Gastrocnemius medialis (tissue), 4 donors: ENCODE measurements at places on chromosomes 11 and 22.

DNA sequence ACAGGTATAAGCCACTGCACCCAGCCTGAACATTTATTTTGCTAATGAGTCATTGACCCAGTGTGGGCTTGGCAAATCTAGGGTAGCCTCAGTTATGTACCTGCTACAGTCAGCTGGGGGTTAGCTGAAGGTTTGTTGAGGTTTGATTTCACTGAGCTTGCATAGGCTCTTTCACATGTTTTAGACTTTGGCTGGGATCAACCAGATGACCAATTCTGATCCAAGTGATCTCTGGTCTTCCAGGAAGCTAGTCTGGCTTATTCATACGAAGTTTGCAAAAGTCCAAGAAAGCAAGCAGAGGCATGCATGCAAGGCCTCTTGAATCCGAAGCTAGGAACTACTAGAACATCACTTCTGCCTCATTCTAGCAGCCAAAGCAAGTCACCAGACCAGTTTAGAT is 21.0 kb downstream of the SERPING1 start:
- no peak for DNase-seq

DNA sequence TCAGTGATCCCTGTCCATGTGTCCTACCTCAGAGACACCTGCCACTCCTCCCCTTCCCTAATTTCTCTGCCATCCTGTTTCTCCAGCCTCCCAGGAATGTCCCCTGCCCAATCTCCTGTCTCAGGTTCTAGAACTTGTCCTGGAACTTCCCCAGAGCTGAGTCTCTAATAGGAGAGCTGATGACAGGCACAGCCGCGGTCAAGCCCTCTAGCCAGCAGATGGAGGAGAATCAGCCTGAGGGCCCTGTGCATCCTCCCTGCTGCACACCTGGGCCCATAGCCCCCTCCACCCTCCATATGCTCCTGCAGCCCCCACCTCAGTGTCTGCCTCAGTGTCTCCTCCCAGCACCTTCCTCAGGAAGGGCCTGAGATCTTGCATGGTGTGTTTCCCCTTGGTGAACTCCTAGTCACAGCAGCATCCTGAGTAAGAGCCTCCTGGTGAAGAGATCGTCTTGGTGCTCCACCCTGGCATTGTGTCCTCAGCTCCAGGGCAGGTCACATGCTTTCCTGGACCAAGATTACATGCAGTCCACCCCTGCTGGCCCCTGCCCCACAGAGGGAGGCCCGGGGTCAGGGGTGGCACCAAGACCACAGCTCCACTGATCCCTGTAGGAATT is 43.9 kb upstream of the VPREB1 start:
- no peak for DNase-seq

- DNase-seq = no peak
These were observed 174.7 kb downstream of the TBC1D22A start for GRCh38 chr22:46937185-46937584.

DNA sequence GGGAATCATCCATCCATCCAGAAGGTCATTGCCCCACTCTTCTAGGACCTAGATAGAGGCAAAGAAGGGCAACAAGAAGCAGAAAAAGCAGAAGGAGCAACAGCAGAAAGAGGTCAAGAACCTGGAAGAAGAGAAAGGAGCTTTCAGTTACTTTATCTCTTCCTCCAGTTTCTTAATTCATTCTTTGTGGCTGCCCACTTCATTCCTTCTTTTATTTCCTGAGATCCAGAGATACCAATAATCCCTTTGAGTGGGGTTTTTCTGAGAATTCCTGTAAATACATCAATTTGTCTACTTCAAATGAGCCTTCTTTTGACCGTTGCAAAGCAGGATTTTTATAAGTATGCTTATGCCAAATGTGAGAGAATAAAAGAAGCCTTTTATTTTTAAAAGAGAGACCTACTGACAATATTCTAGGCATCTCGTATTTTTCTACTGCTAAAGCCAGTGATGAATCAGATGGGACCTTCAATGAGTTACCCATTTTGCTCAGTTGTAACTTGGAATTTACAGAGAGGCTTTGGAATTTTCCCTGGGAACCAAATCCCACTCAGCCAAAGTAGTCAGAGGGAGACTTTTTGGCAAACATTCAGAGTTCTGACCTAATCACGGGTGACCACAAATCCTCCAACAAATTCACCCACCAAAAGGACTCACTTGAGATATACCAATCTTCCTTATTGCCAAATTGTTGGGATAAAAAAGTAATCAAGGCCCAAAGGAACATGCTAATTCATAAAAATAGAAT is 54.9 kb downstream of the ZC3H12C start:
- DNase-seq = no peak

DNA sequence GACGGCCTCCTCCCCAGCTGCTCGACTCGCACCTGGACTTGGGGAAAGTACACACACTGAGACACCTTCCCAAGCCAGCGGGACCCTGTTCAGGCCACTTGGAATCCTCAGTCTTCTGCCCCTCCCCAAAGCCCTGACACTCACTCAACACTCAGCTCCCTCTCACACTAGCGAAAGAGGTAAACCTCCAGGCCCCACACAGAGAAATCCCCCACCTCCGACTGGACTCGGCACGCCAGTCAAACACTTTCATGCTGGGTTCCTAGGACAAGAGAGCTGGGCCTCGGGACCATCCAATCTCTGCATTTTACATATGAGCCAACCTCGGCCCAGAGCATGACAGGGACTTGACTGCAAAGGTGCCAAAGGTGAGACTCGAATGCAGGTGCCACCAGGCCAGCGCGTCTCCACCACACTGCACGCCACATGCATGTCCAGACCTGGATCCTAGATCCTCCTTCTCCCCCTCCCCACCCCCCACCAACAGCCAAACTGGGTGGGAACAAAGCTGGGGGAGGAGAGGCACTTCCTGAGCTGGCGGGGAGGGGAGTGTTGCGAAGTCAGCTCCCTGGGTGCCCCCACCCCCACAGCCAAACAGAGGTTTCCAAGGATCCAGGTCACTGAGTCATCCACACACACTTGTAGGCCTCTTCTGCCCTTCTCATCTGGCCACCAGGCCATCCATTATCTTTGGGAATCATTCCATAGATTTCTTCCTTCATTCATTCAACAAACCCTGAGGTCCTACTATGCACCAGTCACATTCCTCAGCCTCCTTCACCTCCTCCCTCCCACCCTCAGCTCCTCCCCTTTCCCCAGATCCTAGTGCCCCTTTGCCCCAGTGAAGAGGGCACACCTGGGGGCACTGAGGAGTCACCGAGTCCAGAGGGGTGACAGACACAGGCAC is 10.7 kb upstream of the CD5 start:
- DNase-seq = no peak

DNA sequence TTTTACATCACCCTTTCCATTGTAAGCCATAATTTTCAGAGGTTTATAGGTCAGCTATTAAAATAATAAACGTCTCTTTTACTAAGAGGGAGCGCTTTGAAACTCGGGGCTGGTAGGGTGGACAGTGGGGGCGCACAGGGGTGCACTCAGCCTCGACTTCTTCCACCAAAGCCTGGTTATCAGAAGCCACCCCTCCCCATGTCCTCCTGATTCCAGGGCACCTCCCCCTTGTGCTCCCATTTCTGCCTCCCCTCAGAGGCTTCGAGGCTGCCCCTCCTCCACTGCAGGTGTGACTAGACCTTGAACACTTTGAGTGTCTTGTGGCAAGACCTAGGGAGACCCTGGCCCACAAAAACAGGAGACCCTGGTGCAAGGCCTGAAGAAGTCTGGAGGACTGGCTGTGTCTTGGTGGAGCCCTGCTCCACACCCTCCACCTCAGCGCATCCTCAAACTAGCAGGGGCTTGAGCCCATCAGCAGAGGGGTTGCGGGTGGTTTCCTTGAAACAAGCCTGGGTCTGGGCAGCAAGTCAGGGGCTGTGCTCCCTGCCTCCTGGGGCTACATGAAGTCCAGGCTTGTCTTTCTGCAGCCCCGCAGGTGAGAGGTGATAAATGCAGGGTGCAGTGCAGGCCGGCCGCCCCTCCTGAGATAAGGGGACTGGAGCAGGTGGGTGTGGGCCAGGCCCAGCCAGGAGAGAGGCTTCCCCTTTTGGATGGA is 3.0 kb downstream of the CDKN1C start:
- no peak for DNase-seq

- no peak for DNase-seq
These were observed 35.5 kb downstream of the POLR3H start for GRCh38 chr22:41508770-41509170.

GRCh38 chr22:28402060-28402459 is 277.6 kb downstream of the TTC28 start:
- no peak for DNase-seq

- no peak for DNase-seq
These were observed 816 bp upstream of the PLEKHA7 start for GRCh38 chr11:17014833-17015626.

DNA sequence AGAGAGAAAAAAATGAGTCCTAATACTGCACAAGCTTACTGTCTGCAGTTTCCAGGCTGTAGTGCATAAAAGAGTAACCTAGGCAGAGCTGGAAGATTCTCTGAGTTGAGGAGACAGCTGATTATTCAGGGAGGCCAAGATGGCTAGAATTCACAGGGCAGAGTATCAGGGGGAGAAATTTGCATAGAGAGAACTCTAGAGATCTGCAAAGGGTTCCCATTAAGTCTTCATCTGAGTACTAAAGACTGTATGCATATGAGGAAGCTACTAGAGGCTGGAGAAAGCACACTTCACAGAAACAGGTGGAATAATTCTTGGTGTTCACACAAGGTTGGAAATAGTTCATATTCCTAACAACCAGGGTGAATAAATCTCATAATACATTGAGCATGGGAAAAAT is 66.6 kb upstream of the RRAS2 start:
- no peak for DNase-seq

- no peak for DNase-seq
These were observed 34.6 kb downstream of the FLRT1 start for GRCh38 chr11:64070314-64070681.

DNA sequence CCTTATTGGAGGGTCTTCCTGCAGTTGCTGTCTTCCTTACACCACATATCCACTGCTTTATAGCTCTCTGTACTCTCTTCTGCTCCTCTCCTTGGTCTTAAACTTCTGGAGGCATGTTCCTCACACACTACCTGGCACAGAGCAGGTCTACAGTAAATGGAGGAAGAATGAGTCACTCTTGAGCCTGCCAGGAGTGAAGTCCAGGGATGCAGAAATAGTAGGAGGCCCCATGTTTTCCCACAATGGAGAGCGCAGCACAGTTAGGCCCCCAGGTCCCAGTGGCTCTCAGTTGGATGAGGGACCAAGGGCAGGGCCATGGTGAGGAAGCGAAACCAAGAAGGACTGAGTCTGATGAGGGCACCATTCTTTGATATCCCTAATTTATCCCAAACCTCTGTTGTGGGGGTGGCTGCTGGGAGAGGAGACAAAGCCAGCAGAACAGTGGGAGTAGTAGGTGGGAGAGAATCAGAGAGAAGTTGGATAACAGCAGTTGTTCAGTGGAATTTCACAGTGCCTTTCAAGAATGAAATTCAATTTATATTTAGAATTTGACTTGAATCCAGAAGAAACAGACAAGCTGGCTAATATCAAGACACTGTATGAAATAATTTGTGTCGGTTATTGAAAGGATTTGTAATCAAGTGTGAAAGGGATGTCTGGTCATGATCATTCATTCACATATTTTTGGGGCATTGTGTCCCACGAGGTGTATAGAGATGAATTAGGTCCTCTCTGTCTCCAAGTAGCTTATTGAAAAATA is 187.8 kb downstream of the HIPK3 start:
- DNase-seq = no peak

- DNase-seq = no peak
These were observed 1.0 kb upstream of the RELA start for GRCh38 chr11:65663639-65664200.

- DNase-seq = no peak
These were observed 619 bp downstream of the LRRC75B start for GRCh38 chr22:24592058-24592850.

- peak; percentile 55 for DNase-seq
These were observed 79.2 kb upstream of the GRIK4 start for GRCh38 chr11:120432056-120433018.

GRCh38 chr22:24146194-24146616 is 35.1 kb upstream of the SUSD2 start:
- peak; percentile 75 for DNase-seq

DNA sequence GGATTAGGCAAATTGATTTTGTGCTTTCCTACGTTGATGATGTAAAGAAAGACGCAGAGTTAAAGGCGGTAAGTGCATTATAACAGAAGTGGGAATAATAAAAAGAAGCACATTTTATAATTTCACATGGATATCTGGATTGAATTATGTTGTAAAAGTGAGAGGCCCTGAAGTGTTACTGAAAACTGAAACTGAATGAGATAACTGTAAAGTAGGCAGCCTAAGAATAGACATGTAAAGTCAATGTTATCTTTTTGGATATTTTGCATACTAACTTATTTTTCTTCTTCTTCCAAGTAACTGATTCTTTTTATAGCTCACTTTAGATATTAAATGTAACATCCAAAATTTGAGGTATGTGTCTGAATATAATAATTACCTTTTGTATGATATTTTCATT is 28.3 kb downstream of the ANO5 start:
- no peak for DNase-seq

DNA sequence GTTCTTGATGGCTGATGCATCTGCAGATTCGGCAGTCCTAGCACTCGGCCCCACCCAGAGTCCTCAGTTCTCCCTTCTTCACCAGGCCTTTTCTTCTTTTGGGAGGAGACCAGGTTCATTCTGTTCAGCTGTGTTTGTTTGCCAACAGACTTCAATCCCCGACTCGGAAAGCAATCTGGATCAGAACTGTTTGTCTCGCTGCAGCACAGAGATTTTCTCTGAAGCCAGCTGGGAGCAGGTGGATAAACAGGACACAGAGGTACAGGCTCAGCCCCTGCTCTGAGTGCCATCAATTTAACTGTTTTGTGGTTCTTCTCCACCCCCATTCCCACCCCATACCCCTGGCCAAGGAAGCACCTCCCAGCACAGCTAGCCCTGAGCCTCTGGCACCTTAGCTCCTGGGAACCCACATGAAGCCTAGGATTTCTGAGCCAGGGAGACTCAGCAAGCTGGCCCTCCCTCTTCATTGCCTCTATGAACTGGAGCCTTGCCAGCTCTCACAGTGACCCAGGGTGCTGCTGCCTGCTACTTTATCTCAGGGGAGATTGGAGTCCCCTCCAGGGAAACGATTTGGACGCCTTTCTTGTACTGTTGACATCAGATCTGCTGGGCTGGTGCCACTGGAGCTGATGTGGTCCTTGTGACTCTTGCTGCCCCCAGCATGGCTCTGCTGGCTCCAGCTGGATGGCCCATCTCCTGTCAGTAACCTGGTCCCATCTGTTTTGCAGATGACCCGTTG is 58.2 kb upstream of the HORMAD2 start:
- DNase-seq = no peak

DNA sequence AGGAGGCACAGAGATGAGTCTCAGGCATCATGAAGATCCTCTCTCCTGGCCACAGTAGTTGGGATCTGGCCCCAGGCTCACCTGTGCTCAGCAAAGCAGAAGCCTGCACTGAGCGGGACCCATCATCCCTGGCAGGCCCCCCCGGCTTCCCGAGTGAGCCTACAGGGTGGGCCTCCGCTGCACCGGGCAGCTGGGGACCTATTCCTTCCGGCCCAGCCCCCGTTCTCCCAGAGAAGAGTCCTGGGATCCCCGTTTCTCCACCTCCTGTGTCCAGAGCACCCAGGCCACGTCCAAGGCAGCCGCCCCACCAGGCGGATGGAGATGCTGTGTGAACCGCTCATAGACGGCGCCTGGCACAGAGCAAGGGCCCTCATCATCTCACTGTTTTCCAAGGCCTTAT is 52.5 kb downstream of the ANO1 start:
- no peak for DNase-seq

- DNase-seq = no peak
These were observed 55.1 kb downstream of the IRAG1 start for GRCh38 chr11:10638316-10638925.

GRCh38 chr11:73520353-73521061 is 77.4 kb downstream of the FAM168A start:
- no peak for DNase-seq
